Fibroblast of gingiva (primary cell): ENCODE measurements at places on chromosomes 11 and 22.

DNA sequence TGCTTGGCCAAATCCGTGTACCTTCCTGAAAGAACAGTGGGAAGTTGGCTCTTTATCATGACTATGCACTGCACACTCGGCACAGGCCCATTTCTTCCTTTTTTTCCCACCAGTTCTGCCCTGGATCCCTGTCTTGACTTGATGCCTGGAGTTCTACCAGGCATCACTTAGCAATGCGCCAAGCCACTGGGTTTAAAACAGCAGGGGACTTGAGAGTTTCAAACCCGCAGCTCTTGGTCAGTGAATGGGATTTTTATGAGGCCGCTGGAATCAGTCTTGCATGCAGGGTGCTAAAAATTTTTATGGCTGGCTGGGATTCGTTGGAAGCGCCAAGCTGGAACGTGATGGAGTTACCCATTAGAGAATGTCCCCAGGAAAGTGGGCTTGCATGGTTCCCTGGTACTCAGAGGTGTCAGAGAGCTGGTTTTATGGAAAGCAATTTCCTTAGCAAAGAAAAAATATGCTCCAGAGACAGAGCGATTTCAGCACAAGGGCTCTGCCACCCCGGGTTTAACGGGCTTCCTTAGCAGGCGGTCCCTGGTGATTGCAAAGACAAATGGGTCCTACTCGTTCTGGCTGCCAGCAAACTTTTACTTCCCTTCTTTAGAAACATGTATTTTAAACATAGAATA, 432.9 kb downstream of the TENM4 start:
- no peak for DNase-seq

GRCh38 chr11:71963468-71963867, 34.6 kb downstream of the RNF121 start:
- DNase-seq = no peak

- DNase-seq = no peak
Observed at GRCh38 chr22:39068033-39068785, 8.9 kb upstream of the APOBEC3G start.

- DNase-seq = no peak
Observed at GRCh38 chr22:31128156-31128555, 5.4 kb downstream of the INPP5J start.

DNA sequence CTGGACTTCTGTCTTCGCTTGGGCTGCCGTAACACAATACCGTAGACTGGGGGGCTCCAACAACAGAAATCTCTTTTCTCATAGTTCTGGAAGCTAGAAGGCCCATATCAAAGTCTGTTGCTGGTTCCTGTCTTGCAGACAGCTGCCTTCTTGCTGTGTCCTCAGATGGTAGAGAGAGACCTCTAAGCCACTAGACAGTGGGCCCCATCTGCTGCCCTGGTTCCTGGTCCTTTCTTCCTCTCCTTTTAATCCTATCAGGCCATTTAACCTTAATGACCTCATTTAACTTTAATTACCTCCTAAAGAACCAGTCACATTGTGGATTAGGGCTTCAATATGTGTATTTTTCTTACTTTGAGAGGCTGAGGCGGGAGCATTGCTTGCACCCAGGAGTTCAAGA, 9.4 kb downstream of the CEP164 start:
- DNase-seq = no peak

DNA sequence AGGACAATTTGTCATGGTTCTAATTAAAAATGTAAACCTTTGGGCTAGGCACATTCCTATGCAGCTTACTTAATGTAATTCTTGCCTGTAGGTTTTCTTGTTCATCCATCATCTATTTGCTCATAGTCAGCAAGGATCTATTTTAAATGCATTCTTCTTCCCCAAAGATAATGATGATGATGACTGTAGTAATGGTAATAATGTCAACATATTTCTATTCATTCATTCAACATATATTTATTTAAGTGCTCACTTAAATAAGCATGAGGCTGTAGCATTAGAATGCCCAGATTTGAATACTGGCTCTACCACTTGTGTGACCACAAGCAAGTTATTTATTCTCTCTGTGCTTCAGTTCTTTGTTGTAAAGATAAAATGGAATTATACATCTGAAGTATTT, 169.6 kb upstream of the SYN3 start:
- DNase-seq = no peak

- peak; percentile 25 for DNase-seq
Observed at GRCh38 chr11:132072858-132073211, 702.4 kb downstream of the NTM start.

DNA sequence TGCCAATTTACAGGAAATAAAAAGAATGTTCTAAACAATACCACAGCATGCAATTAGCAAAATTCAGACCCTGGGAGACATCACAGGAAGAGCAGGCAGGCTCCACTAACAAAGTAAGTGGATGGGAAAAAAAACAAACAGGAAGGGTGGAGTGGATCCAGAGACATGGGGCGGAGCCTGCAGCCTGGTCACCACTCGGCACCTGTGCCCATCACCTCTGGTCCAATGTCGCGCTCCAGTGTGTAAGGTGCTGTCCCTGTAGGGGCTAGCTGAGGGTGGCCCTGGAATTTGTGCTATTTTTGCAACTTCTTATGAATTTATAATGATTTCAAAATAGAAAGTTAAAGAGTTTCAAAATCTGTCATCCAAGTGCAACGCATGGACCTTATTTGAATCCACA, 11.0 kb upstream of the MOB2 start:
- no peak for DNase-seq

- peak; percentile 25 for DNase-seq
Observed at GRCh38 chr11:104146421-104146820, 17.5 kb downstream of the PDGFD start.

DNA sequence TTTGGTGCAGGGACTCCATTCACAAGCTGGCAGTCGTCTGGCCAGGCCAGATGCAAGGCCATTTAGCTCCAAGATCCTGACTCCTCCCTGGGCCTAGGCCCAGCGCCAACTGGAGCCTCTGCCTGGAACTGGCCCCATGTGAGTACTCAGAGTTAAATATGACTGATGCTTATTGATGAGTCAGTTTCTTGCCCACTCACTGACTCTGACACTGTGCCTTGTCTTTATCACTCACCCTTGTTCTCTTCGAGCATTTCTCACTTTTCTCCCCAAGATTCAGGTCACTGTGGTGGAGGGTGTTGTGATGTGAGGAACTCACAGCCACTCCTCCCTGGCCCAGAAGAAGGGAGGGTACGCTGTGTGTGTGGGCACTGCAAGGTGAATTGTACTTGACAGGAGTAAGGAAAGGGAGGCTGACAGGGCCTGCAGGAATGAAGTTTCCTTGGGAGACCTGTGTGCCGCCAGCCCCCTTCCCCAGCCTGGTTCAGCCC, 23.2 kb upstream of the ST3GAL4 start:
- DNase-seq = peak; percentile 86

DNA sequence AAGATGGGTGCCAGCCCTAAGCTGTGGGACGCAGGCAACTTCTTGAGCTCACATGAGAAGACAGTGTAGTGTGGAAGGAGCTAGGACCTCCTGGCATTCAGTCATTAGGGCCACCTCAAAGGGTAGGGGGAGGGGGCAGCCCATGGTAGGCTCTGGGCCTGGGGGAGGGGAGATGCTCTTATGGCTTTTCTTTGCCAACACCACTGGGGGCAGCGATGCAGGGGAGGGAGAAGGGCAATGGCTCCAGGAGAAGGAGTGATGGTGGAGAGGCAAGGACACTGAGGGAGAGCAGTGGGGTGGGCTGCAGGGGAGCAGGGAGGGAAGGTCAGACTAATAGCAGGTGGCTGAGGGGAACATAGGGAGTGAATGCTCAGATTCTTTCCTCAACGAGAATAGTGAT, 63.3 kb upstream of the SUSD2 start:
- no peak for DNase-seq

GRCh38 chr11:47033439-47033838, 96.9 kb downstream of the CSTPP1 start:
- peak; percentile 50 for DNase-seq

DNA sequence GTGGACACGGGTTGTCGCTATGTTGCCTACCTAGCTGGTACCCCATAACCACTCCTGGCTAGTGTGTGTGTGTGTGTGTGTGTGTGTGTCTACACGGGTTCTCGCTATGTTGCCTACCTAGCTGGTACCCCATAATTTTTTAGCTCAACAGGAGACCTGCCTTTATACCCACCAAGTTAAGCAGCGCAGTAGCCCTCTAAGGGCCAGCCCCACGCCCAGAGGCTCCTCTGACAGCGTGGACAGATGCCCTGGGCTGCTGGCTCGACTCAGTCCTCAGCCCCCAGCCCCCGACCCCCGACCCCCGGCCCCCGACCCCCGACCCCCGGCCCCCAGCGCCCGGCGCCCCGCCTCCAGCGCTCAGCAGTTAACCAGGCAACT, 351 bp upstream of the AKIP1 start:
- no peak for DNase-seq

DNA sequence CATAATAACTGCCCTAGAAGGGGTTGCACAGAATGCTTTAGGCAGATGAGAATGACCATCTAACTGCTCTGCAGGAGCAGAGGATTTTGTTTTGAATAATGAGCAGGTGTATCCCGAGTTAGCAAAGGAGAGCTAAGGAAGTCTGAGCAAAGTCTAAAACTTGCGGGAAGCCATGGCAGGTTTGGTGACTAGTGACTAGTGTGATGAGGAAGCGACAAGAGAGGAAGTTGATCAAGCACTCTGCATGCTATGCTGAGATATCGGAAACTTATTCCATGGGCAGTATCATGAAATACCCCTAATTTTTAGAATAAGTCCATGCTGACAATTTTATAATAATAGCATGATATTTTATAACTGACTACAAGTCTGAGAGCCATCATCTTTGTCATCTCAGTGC, 12.9 kb downstream of the OLFML1 start:
- no peak for DNase-seq

GRCh38 chr11:70661761-70662501, 263.6 kb downstream of the CTTN start:
- peak; percentile 8 for DNase-seq

- DNase-seq = no peak
Observed at GRCh38 chr11:66548774-66549630, 2.3 kb downstream of the ACTN3 start.
